ENCODE measurements at places on chromosomes 4 and X. TPM values are rescaled to one million over a fixed set of nuclear protein-coding genes. Genes with fewer than 3 reads are reported as not detected.

DGAT2L6 gene
- total RNA-seq: not detected

GRCh38 chrX:78622831-78623230 lies 36.3 kb downstream of the RTL3 start:
- DNase-seq: no peak
- no peaks in the 10 kb centered on the region for H3K4me1 ChIP-seq
- no peaks in the 10 kb centered on the region for H3K36me3 ChIP-seq
- H3K4me3 ChIP-seq: no peak overlapping the region

USP26 gene
- not detected for total RNA-seq

TET2 gene
- 19.1 TPM for total RNA-seq

LAMTOR3 gene
- total RNA-seq: 41.9 TPM

DNA sequence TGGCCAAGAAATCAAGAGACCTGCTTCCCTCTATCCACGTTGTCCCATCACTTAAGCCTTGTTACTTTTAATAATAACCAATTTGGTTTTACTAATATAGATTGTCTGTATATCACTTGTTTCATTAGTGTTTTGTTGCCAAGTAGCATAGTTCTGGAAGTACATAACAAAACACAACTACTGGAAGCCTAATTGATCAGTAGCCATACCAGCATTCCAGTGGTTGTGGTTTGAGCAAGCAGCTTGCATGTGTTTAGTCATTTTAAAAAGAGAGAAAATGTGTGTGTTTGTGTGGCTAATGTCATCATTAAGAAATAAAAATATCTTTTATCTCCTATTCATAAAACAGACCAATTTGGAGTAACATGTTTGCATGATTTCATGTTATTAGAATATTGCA lies 70.8 kb downstream of the PTPN13 start:
- H3K4me3 ChIP-seq: no peak overlapping the region
- H3K36me3 ChIP-seq: no peaks in the 10 kb centered on the region

DNA sequence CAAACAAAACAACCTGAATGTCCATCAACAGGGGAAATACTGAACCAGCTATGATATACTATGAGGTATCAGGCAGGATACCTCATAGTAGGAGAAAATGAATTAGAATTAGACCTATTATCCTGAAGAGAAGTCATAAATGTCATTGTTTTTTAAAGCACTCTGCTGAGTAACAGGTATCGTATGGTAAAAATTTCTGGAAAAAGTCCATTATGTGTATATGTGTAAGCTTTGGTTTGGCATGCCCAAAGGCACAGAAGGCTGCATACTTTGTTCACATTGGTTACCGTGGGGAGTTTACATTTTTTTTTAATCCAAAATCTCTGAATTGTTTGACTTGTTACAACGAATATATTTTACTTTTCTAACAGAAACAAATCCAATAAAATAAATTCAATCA lies 70.5 kb downstream of the RPS3A start:
- DNase-seq: no peak
- no peak overlapping the region for H3K4me3 ChIP-seq
- H3K4me1 ChIP-seq: no peaks in the 10 kb centered on the region
- H3K27me3 ChIP-seq: no peaks in the 10 kb centered on the region
- H3K36me3 ChIP-seq: peaks cover 17% of the 10 kb centered on the region
- no peak overlapping the region for H3K27ac ChIP-seq

- H3K27ac ChIP-seq: no peak overlapping the region
- peaks cover 54% of the 10 kb centered on the region for H3K27me3 ChIP-seq
- peaks cover 29% of the 10 kb centered on the region for H3K4me1 ChIP-seq
- no peak for DNase-seq
Observed at GRCh38 chr4:3288571-3289094, 4.2 kb upstream of the RGS12 start.

DNA sequence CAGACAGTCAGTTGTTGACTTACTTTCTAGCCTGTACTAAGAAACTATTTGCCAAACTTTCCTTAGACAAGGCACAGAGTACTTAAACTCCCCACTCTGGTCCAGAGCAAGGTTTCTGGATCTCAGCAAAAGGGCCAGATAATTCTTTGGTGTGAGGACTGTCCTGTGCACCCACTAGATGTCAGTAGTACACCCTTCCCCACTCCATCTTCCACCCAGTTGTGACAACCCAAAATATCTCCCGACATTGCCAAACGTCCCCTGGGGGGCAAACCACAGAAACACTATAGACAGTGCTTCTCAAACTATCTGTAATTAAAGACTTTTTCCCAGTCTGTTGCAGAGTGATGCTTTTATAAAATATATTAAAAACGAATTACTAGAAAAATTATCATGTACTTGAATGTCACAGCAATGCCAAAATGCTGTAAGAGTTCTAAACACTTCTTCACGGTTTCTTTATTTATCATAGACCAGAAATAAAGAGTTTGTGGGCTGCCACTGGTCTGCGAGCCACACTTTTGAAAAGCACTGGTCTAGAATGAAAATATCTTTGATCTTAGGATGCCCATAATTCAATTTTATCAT lies 203.5 kb downstream of the PRDM5 start:
- no peaks in the 10 kb centered on the region for H3K27me3 ChIP-seq
- H3K4me1 ChIP-seq: no peaks in the 10 kb centered on the region
- H3K27ac ChIP-seq: no peak overlapping the region
- H3K36me3 ChIP-seq: no peaks in the 10 kb centered on the region

HTN1 gene
- not detected for total RNA-seq

DNA sequence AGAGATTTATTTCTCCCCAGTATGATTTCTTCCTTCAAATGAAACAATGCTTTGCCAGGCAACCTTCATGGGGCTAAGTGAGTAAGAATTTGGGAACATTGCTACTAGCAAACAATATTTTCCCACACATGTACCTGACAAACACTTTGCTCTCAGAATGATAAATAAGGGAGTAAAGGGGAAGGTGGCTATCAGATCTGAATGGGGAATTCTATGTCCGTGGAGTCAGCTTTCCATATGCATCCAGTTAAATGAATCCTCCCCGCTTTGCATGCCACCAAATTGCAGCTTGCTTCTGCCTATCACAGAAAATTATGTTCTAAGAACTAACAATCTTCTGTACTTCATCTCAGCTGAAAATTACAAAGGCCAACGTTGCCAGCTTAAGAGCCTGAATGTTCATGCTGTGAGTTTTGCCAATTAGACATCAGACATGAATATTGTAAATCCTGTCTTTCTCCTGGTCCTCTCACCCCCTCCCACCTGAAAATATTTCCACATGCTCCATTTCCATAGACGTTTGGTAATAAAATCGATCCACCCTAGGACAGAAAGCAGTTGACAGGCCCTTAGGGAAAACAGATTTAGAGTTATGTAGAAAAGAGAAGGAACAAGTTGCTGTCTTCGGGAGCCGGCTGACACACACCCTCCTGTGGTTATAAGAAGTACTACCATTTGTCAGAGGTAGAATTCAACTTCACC lies 6.3 kb downstream of the MEPE start:
- no peaks in the 10 kb centered on the region for H3K4me1 ChIP-seq
- H3K27me3 ChIP-seq: no peaks in the 10 kb centered on the region
- DNase-seq: no peak
- H3K36me3 ChIP-seq: no peaks in the 10 kb centered on the region
- no peak overlapping the region for H3K27ac ChIP-seq
- no peak overlapping the region for H3K4me3 ChIP-seq

DNA sequence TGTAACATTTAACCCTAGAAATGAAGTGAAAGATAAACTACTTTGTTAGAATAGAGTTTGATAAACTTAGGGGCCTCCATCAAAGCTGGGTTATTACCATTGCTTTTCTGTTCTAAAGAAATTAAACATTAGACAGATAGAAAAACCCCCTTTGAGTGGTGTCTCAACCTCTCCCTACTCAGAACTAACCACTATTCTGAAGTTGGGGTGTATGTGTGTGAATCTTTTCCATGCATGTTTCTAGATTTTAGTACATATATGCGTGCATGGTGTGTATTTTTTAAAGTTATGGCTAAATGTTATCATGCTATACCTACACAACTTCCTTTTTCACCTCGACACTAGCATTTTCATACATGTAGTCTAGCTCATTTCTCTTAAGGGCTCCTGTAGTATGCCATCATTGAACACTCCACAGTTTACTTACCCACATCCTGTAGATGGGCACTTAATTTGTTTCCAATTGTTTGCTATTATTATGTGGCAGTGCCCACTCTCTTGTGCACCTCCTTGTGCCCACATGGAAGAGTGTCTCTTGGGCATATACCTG lies 25.7 kb downstream of the GEMIN8 start:
- H3K27ac ChIP-seq: no peak overlapping the region
- no peak overlapping the region for H3K4me3 ChIP-seq
- H3K27me3 ChIP-seq: no peaks in the 10 kb centered on the region
- DNase-seq: no peak
- H3K36me3 ChIP-seq: no peaks in the 10 kb centered on the region

- DNase-seq: no peak
- H3K27ac ChIP-seq: no peak overlapping the region
- H3K4me3 ChIP-seq: no peak overlapping the region
- peaks cover 15% of the 10 kb centered on the region for H3K27me3 ChIP-seq
Observed at GRCh38 chr4:176302283-176303275, 17.2 kb upstream of the SPCS3 start.

GRCh38 chr4:31261632-31262031 lies 541.5 kb downstream of the PCDH7 start:
- no peak overlapping the region for H3K27ac ChIP-seq
- no peaks in the 10 kb centered on the region for H3K4me1 ChIP-seq
- no peak overlapping the region for H3K4me3 ChIP-seq

DNA sequence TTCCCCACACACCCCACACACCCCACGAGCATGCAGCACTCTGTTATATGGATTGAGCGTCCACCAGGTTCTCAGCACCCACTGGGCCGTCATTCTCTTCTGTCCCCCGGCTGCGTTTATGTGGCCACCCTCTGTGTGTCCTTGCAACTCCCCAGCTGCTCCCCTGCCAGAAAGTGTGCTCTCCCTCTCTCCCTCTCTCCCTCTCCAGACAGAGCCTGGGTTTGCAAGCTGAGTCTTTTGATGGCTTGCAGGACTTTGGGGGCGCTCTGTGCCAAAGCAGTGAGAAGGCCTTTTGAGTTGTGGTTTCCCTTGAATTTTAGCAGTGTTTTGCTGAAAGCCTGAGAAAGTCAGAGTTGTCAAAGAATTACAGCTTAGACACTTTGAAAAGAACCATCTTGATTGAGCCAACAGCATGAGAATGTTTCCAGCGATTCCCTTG lies 173.5 kb downstream of the DCLK2 start:
- no peak for DNase-seq
- no peak overlapping the region for H3K27ac ChIP-seq
- no peaks in the 10 kb centered on the region for H3K4me1 ChIP-seq
- H3K36me3 ChIP-seq: no peaks in the 10 kb centered on the region

- H3K4me3 ChIP-seq: no peak overlapping the region
- no peaks in the 10 kb centered on the region for H3K4me1 ChIP-seq
- no peak overlapping the region for H3K27ac ChIP-seq
Observed at GRCh38 chr4:30380404-30380998, 339.7 kb upstream of the PCDH7 start.

DNA sequence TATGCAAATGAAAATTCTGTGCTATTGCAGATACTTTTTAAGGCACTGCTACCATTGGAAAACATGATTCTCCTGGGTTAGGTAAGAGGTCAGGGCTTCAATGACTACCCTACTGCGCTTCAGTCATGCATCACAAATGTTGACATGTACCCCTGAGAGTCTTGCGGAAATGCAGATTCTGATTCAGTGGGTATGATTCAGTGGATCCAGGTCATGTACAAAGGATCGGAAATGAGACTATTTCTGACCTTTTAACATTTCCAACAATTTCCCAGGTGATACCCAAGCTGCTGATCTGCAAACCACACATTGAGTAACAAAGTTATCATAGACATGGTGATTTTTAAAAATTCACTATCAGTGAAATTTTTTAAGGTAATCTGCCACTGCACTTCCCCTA lies 62.6 kb downstream of the DDX53 start:
- no peaks in the 10 kb centered on the region for H3K4me1 ChIP-seq
- H3K4me3 ChIP-seq: no peak overlapping the region
- no peak overlapping the region for H3K27ac ChIP-seq
- H3K27me3 ChIP-seq: no peaks in the 10 kb centered on the region

CACNA1F gene
- 0.21 TPM for total RNA-seq

DNA sequence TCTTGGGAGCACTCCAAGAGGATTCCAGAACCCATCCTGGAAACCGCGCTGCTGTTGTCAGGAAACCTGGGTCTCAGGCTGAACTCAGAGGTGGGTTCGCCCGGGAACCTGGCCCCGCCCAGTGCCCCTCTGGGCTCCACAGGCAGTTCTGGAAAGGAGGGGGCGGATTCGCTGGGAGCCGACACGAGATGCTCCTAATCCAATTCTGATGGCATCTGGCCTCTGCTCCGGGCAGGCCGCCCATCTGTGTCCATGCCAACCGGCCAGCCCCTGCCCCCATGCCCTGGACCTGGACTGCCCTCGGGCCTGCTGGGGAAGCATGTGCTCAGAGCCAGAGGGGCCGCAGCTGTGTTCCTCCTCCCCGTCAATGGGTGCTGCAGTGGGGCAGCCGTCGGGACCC lies 21.0 kb downstream of the ATP2B3 start:
- H3K4me1 ChIP-seq: no peaks in the 10 kb centered on the region
- H3K27me3 ChIP-seq: peaks cover 17% of the 10 kb centered on the region
- H3K4me3 ChIP-seq: no peak overlapping the region
- no peaks in the 10 kb centered on the region for H3K36me3 ChIP-seq
- DNase-seq: no peak

F11 gene
- total RNA-seq: 5.4 TPM

GRCh38 chrX:114006664-114007063 lies 577.2 kb upstream of the HTR2C start:
- H3K27me3 ChIP-seq: no peaks in the 10 kb centered on the region
- H3K4me1 ChIP-seq: no peaks in the 10 kb centered on the region
- no peaks in the 10 kb centered on the region for H3K36me3 ChIP-seq
- no peak overlapping the region for H3K4me3 ChIP-seq

DNA sequence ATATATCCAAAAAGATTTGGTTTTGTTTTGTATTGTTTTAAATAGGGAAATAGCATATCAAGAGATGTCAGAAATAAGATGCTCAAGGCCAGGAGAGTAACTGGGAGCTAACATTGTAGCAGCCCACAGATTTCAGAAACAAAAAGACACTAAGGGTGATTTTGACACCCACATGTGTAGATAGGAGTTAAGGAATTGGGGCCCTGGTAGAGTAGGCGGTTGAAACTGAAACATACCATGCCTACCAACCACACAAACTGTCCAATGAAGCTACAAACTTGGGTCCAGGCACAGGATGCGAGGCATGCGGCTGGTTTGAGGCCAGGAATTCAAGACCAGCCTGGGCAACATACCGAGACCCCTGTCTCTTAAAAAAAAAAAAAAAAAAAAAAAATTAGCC lies 6.3 kb upstream of the HSPA4L start:
- no peaks in the 10 kb centered on the region for H3K4me1 ChIP-seq
- no peaks in the 10 kb centered on the region for H3K36me3 ChIP-seq
- DNase-seq: peak; percentile 6
- no peak overlapping the region for H3K27ac ChIP-seq
- H3K27me3 ChIP-seq: peaks cover 17% of the 10 kb centered on the region
- no peak overlapping the region for H3K4me3 ChIP-seq

- no peak overlapping the region for H3K4me3 ChIP-seq
- H3K27me3 ChIP-seq: no peaks in the 10 kb centered on the region
- DNase-seq: no peak
- H3K36me3 ChIP-seq: no peaks in the 10 kb centered on the region
Observed at GRCh38 chr4:10283761-10284160, 167.2 kb upstream of the WDR1 start.

Measured in left lung (tissue), 14 donors.